Activated T-cell treated with anti-CD3 and anti-CD28 coated beads for 48 hours (primary cell): ENCODE measurements at places on chromosomes 4 and X.

GRCh38 chr4:168723020-168723419 lies 226.2 kb downstream of the PALLD start:
- no peak for DNase-seq

GRCh38 chrX:36573720-36574119 lies 434.4 kb upstream of the FAM47C start:
- no peak for DNase-seq

DNA sequence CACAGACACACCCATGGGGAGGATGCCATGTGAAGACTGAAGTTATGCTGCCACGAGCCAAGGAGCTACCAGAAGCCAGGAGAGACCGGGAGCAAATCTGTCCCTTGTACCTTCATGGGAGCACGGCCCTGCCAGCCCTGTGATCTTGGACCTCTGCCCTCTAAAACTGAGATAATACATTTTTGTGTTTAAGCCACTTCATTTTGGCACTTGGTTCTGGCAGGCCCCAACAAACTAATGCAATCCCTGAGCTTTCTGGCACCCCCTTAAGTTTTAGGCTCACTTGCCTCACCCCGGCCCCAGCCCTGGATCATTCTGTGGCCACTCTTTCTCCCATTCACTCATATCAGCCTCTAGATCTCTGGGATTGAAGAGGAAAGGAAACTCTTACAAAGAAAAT lies 35.4 kb downstream of the SEL1L3 start:
- no peak for DNase-seq

- DNase-seq: no peak
These were observed 24.0 kb downstream of the ABCB7 start for GRCh38 chrX:75131973-75132627.

DNA sequence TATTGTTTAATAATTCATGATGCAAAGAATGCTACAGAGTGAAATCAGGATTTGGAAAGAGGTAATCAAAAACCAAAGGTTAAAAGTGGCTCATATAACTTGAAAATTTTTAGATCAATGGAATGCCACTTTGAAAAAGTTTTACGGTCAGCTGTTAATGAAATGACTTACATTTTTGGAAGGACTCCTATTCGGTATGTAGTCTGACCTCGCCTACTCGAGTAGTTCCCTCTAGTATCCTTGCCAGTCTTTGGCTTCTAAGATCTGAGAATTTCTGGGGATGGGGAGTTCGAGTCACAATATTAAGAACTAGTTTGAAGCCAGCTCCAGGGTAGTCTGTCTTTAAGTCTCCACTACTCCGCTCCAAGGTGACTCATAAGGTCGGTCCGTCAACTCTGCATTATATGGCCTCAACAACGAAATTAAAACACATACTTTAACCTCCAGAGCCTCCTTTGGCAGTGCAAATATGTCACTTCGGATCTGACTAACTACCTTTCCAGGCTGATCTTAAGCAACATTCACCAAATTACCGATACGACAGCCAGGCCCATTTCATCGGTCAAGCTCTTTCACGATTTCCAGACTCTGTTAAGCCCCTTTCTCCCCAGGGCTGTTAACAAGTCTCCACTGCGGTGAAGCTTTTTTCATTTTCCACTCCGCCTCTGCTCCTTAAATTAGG lies 733 bp upstream of the NAA15 start:
- no peak for DNase-seq

DNA sequence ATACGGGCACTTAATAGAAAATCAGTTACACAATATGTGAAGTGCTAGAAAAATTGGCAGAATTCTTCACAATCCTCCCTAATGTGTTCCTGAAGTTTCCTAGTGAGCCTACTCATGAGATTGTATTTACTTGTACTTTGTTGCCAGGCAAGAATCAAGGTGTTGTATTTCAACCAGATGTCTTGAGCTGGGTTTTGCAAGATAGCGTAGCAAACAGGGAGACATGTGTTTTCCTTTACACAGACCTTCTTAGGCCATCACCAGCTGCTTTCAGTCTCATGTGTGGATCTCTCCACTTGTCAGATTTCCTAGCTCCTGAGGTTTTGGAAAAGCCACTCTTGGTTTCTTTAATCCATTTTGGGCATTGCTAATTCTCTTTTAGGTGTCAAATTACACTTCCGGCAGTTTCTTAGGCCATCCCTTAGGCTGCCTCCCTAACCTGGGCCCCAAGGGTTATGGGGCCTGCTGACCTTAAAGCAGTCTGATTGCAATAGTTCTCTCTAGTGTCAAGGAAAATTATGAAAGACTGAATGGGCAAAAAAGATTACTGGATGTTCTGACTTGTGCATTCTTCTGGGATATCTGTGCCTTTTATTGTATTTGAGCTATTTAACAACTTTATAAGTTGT lies 12.2 kb upstream of the EDA start:
- DNase-seq: no peak

DNA sequence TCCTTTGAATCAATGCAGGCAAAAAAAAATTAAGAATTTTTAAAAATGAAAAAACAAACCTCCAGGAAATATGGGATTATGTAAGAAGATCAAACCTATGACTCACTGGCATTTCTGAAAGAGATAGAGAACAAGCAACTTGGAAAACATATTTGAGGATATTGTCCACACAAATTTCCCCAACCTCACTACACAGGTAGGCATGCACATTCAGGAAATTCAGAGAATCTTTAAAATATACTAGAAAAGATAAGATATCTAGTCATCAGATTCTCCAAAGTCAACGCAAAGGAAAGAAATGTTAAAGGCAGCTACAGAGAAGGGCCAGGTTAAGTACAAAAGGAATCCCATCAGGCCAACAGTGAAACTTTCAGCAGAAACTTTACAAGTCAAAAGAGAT lies 85.6 kb downstream of the ANTXR2 start:
- DNase-seq: no peak

- no peak for DNase-seq
These were observed 45.4 kb downstream of the STOX2 start for GRCh38 chr4:183950536-183950935.

DNA sequence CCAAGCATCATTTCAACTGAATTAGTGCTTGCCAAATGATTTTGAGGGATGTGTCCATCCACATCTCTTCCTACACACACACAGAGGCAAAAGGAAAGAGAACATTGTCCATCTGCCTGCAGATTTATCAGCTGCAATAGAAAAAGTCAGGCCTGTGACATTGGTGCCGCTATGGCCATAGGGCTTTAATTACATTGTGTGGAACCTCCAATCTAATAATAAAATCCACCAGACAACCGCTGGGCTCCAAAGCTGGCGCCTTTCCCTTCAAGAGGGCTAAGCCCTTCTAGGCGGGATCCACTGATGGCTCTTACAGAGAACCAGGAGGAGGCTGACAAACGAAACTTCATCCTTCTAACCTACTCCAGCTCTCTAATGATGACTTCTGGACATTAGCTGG lies 60.6 kb downstream of the PHOX2B start:
- no peak for DNase-seq

DNA sequence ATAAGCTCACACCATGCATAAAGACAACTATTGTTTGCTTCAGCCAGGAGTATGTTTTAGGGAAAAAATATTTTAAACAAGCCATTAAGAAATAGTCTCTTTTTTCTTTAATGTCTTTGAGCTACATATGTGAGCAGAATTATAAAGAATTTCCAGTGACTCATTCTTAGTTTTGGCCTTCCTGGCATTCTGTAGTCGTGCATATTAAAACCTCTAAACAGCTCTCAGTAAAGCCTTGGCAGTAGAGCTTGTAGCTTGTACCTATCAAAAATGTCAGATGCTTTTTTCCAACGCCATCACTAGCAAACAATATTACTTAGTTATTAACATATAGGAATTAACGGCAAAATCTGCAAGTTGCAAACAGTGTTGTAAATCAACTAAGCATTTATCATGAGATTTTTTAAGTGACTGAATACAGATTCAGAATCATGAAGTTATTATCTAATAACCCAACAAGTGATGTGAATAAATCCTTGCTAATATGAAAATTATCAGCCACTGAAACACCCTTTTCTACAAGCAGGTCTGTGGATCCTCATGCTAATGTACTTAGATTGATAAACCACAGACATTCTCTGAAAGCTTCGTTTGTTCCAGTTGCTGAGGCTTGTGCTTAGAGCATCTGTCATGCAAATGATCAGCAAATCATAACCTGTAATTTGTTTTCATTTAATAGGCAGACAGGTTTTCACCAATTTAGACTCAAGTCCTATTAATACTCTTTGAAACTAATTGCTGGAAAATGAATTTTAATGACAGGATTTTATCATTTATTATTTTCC lies 412.0 kb upstream of the ATOH1 start:
- no peak for DNase-seq

- no peak for DNase-seq
These were observed 44.5 kb downstream of the MAGEB16 start for GRCh38 chrX:35842674-35843073.

- no peak for DNase-seq
These were observed 1.9 kb downstream of the SLC9A7 start for GRCh38 chrX:46757052-46757451.

DNA sequence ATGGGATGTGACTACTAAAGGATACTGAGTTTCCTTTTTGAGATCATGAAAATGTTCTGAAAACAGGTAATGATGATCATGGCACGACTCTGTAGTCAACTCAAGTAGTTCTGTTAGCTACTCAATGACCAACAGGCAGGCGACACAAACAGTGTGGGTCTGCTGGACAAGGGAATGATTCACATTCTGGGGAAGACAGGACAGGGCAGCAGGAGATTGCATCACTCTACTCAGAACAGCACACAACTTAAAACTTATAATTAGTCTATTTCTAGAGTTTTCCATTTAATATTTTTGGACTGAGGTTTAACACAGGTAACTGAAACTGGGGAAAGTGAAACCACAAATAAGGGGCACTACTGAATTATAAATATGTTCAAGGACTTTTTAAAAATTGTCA lies 365.2 kb downstream of the PRDM5 start:
- DNase-seq: no peak

DNA sequence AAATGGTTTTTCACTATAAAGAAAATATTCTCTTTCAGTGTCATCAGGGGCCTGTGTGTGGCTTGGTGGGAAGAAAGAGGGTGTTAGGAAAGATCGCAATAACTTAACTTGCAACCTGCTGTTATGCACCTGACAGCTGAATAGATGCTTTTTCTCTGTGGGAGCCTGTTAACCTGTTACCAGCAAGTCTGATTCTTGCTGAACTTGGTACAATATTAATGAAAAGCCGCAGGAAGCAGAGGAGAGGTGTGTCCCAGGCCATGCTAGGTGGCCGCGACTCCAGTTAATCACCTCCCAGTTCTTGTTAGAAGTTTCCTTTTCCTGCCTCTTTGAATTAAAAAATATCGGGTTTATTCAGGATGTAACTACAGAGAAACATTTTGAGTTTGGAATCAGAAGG lies 494.8 kb upstream of the AGA start:
- DNase-seq: no peak

GRCh38 chr4:109718759-109719158 lies 11.1 kb downstream of the PLA2G12A start:
- no peak for DNase-seq

- no peak for DNase-seq
These were observed 134.7 kb downstream of the KLF8 start for GRCh38 chrX:56366901-56367300.

DNA sequence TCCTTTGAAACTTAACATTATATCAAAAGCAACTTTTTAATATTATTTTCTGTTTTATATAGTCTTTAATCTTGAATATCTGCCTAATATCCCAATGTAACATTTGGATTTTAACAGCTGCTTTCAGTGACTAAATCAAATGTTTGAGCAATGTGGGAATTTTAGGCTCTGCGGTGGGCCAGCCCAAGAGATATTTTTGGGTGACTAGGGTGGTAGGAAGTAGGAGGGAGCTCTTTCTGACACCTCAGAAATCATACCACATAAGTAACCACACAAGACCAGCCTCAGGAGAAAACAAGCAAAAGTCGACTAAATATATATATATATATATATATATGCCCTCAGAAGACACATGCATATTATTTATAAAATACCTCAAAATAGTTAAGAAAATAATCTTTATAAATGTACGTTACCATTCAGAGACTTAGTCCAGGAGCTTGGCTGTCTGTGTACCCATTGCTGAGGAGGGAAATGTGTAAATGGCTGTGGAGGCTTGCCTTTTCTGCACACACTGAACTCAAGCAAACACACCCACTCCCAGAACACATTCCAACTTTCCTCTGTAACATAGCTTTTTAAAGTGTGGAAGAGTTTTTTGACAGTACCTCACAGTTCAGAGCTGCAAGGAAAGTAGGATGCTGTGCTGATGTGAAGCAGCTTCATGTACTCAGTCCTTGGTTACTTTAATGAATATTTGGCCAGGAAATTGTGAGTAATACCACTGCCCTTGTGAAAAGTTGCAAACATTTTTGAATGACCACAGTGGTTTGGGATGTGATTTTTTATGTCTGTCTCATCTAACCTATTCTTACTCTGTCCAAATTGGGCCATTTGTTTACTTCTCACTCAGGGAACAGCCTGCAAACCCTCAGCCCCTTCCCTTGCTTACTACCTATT lies at the start of gene RTL3:
Gene RTL3, minus strand, starts transcription at position 484 of the 900 bp plus-strand sequence. CDS start 908 bp downstream, outside the sequence.
- no peak for DNase-seq

DNA sequence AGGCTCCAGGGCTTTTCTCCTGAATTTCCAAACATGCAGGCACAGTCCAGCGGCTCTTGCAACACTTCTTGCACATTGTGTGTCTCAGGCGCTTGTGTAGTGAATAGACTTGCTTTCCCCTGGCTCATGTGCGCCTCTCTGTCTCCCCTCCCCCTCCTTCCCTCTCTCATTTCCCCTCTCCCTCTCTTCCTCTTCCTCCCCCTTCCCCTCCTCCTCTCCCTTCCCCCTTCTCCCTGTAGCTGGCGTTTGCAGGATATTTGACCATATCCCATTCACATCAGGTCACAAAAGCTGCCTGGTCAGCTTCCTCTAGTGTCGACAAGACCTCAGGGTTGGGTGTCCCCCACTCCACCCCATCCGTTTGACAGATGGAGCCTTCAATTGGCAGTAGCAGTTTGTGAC lies 2.4 kb downstream of the CHST7 start:
- DNase-seq: no peak

DNA sequence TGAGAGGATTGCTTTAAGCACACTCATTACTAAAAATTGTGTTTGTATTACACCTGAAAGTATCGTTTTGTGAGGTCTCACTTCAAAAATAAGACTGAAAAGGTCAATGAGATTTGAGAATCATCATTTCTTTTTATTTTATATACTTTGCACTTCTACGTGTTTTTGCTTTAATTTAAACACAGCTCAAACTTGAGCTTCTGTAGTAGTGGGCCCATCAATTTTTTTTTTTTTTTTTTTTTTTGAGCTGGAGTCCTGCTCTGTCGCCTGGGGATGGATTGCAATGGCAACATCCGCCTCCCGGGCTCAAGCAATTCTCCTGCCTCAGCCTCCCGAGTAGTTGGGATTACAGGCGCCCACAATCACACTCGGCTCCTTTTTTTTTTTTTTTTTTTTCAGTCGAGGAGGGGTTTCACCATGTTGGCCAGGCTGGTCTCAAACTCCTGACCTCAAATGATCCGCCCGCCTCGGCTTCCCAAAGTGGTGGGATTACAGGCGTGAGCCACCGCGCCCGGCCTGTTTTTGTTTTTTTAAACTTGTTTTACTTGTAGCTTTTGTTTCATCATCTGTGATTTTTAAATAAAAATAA lies 1.5 kb downstream of the GSTCD start:
- DNase-seq: no peak

DNA sequence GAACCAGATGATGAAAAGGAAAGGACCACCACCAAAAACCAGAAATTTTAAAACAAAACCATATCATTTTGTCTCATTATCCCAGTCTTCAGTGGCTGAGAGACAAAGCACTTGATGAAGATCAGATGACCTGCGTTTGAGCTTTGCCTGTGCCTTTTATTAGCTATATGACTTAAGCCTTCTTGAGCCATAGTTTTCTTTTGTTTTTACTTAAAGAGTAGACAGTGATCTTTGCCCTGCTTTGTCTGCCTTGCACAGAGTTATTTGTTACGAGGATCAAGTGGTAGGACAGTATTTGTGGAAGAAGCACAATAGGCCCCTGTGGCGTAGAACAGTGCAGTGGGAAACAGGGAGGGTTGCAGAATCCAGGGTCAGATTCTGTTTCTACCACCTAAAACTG lies 89.9 kb downstream of the SLC10A6 start:
- DNase-seq: no peak
